ENCODE measurements at places on chromosomes 7 and 10.
A peak's percentile ranks its signal among the peaks of the same experiment; 100 is the strongest.

GRCh38 chr7:68258609-68259008 is 1262.0 kb downstream of the TYW1 start:
- DNase-seq: no peak

GRCh38 chr10:33240931-33241330 is 93.5 kb downstream of the NRP1 start:
- no peak for DNase-seq

DNA sequence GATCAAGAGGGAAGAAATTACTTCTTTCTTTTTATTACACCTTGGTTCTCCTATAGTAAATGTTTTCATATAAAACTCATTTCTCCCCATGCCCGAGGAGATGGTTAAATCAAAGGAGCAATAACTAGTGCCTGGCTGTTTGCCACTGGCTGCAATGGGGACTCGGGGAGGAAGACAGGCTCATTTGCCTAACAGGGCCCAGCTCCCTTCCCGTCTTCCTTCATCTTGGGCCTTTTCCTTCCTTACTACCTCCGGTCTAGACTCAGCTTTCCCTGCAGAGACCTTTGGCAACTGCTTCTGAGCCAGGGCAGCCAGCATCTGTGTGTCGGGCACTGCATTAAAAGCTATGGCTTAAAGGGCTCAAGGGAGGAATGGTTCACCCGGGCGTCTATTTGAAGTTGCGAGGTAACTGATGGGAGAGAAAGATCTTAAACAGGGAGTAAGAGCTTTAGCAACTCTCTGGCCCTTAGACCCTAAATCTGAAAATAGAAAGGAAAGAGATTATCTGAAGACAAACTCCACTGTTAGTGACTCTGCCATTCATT is 63.5 kb downstream of the CALD1 start:
- no peak for DNase-seq

DNA sequence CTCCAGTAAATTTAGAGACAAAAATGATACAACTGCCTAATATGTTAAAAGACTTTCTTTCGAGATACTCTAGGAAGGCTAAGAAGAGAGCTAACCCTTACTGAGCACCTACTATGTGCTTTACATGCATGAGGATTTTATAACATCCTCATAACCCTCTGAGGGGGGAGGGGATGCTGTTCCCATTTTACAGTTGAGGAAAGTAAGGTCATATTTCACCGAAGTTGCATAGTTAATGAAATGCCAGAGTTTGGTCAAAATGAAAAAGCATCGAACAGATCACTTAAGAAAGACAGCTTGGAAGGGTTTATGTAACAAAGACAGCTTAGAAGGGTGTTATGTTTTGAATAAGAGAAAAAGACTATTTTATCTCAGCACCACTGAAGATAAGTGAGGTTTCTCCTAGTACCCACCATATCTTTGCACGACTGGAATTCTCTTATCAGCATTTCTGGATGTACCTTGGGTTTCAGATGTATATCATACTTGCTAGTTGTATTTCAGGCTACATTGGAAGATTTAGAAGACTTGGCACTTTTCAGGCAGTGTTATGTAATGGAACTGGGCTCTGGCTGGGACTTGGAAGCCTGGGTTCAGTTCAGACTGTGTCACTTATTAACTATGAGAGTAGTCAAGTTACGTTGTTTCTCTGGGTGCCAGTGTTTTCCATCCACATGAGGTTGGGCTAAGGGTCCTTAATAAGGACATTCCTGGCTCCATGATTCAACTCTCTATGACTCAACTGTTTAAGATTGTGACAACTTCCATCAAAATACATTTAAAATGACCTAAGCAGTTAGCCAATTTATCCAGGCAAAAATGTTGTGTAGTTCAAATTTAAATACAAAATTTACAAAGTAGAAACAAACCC is 6.0 kb downstream of the RHOBTB1 start:
- no peak for DNase-seq

DNA sequence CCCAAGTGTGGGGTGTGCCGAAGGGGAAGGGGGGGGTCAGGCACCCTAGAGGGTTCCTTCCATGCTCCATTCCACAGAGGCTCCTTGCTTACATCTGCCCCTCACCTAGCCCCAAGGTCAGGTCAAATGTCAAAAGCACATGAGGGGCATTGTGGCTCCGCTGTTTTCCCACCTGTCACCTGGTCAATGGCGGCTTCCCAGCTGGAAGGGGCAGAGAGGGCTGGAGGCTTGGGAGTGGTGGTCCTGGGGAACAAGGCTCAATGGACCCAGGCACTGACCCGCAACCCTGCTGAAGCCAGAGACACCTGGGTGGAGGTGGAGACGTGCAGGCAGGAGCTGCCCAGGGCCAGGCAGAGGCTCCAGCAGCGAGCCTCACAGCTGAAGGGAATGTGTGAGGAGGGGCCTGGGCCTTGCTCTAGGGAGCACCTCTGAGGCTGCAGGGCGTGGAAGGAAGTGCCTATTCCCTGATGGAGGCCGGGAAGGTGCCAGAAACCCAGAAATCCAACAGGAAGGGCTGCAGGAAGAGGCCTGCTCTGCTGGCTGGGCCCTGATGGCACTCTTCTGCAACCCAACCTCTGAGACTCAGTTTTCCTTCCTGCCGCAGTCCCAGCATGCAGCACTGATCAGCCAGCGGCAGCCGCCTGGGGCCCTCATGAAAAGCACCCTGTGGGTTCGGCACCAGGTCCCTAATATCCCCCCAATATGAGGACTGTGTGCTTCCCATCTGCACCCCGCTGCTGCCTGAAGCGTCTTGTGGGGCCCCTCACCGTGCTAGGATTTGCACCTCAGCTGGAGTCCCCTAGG is 16.0 kb downstream of the RASGEF1A start:
- no peak for DNase-seq

DNA sequence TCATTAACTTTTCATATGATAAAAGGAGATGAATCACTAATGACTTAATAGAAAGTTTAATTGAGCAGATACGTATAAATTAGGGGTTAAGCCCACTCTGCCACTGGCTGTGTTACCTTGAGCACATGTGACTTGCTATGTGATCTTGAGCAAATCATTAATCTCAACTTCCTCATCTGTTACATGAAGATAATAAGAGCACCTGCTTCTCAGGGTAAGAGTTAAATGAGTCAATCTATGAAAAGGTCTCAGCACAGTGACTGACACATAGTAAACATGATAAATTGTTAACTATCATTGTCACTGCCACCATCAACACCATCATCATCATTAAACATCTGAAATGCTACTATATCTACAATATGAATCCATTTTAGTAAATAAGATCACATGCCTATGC is 110.8 kb downstream of the TPK1 start:
- no peak for DNase-seq

- DNase-seq: no peak
Measured at GRCh38 chr10:70634011-70634410, 31.5 kb upstream of the PRF1 start.

GRCh38 chr7:138607216-138608126 is 93.7 kb downstream of the SVOPL start:
- DNase-seq: no peak

- peak; percentile 87 for DNase-seq
Measured at GRCh38 chr10:62038609-62039190, 137.2 kb downstream of the ARID5B start.

DNA sequence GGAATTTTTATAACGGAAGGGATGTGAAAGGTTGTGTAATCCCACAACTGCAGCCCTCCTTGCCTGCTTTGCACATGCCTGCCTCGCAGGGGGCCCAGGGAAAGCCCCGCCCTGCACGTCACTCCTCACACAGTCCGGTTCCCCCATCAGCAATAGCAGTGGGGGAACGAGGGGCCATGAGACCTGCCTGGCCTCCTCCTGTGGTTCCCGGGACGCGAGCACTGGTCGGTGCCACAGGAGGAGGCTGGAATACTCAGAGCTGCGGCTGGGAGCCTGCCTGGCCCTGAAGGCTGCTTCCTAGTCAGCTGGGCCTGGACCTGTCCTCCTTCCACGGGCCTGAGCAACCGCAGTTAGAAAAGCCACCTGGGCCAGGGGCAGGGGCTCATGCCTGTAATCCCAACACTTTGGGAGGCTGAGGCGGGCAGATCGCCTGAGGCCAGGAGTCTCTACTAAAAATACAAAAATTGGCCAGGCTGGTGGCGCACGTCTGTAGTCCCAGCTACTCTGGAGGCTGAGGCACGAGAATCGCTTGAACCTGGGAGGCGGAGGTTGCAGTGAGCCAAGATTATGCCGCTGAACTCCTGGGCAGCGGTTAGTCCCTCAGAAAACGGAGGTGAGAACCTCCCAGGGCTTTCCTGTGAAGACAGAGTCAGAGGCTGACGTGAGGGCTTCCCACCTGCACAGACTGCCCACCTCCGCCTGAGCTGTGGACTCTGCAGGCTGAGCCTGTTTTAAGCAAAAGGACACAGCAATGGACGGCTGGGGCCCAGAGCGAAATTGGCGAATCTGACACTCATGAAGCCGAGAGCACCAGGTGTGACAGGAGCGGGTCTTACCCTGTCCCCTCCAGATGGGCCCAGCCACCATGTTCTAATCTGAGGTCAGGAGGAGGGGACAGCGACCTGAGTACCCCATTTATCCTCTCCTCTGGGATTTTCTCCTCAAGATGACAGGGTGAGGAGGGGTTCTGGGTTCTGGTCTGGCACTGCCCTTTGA is 52.9 kb downstream of the VIPR2 start:
- DNase-seq: no peak

DNA sequence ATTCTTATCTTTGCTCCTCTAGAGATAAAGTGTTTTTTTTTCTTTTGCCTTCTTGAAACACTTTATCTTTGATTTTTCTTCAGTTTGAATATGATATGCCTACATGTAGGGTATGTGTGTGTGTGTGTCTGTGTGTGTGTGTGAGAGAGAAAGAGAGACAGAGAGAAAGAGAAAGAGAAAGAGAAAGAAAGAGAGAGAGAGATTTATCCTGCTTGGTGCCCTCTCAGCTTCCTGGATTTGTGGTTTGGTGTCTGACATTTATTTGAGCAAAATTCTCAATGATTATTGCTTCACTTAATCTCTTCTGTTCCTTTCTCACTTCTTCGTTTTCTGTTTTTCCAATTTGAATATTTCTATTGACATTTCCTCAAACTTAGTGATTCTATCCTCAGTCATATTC is 60.3 kb downstream of the RAB18 start:
- no peak for DNase-seq

DNA sequence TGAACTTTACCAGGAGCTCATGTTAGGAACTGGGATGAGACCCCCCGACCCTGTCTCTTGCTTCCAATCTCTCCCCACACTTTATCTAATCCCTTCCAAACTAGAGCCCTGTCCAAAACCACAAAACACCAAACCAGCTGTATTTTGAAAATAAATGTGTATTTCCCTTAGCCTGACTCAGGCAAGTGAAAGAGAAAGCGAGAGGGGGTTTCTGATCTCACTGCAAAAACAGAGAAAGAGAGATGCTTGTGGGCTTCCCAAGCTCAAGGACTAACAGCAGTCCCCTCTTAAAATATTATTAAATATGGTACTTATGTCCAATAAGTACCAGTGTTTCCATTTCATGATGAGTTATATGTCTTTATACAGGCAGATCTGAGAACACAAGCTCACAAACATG is 122.0 kb downstream of the AGMO start:
- no peak for DNase-seq

DNA sequence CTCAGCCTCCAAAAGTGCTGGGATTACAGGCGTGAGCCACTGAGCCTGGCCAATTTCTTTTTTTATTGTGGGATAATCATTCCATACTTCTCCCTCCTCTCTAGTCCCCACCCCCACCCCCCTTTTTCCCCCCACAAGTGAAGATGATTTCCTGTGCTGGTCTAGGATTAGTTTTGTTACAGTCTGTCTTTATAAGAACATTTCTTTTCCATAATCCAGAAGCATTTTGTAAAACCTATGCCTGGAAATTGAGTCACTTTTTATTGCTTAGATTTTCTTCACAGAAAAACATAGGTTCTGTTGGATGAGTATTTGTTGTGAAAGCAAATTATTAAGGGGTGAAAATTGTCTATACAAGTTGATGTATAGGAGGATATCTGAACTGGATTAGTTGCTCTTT is 98.9 kb downstream of the KAT6B start:
- DNase-seq: no peak

DNA sequence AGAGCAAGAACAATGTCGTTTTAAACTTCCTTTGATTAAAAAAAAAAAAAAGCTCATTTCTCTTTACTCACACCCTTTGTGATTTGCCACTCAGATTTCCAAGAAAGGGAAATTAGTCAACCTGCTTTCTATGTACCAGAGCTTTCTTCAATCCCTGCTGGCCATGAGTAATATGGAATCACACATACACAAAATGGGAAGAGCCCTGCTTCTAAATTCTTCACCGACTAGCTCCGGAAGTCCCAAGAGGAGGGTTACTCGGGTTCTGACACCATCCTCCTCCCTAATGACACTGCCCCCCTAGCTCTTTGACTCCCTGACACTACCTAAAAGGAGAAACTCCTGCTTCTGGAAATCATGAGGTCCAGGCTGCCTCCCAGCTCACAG is 81.8 kb upstream of the SFMBT2 start:
- peak; percentile 59 for DNase-seq

DNA sequence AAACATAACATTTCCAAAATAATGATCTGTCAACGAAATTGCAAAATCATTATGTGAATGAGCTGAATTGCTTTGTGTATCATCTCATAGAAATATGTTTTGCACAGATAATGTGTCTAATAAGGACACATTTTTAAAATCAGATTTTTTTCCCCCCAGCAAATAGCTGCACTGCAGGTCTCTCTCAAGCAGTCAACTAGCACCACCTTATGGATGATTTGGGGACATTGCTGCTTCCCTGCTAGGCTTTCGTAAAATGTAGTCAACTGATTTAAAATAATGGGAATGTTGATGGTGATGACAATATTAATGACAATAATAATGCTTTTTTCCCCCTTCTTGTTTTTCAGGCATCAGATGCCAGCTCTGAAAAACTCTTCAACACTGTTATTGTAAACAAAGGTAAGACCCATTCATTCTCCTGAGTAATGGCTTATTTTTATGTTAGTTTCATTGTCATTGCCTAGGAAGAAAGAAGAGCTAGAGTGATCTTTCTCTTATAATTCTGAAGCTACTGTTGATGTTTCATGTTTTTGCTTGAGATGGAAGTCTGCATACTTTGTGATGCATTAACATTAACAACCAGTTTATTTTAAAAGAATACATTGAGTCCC is 433.6 kb upstream of the GALNT17 start:
- peak; percentile 57 for DNase-seq

DNA sequence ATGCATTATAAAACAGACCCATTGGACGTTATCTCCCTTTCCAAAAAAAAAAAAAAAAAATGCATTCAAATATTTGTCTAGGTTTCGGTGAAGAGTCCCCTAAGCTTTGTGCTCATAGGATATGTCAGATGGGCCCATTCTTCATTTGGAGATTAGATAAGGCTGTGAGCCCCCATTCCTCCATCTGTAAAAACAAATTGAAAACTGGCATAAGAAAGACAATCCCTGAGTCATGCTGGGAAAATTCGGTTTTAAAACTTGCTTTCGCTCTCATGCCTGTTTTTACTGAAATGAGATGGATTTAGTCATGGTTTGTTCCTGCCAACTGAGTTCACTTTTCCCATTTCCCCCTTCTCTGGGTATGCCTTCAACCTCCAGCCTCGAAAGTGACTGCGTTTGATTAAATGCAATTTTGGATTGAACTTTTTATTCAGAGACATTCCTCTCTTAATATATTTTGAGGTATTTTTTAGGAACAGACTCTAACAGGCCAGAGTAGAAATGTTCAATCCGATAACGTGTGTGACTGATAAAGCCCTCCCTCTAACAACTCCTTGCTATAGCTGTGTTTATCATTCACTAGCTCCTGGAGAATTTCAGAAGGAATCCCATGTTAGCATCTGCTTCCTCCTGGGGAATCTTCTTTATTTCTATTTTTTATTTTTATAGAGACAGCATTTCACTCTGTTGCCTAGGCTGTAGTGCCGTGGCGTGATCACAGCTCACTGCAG is 190.9 kb upstream of the LYZL2 start:
- DNase-seq: no peak

- DNase-seq: no peak
Measured at GRCh38 chr10:67971311-67971710, 86.9 kb downstream of the SIRT1 start.
